ENCODE measurements at places on chromosomes 7 and 10. TPM values are rescaled to one million over a fixed set of nuclear protein-coding genes. Genes with fewer than 3 reads are reported as not detected.

The NPY gene
- 1.7 TPM for polyA plus RNA-seq

The GBX1 gene
- not detected for polyA plus RNA-seq

The KLHL7 gene
- polyA plus RNA-seq: 13.4 TPM

The DMTF1 gene
- 18.9 TPM for polyA plus RNA-seq

The CUEDC2 gene
- polyA plus RNA-seq: 16.3 TPM

The TMEM120A gene
- 43.8 TPM for polyA plus RNA-seq

The ARHGEF35 gene
- polyA plus RNA-seq: 20.1 TPM

The SYT15 gene
- polyA plus RNA-seq: 1.2 TPM

The PPP1R17 gene
- not detected for polyA plus RNA-seq

The TMEM229A gene
- not detected for polyA plus RNA-seq

The PRLHR gene
- polyA plus RNA-seq: not detected

The SORCS1 gene
- 0.34 TPM for polyA plus RNA-seq

The ITIH2 gene
- polyA plus RNA-seq: not detected

The C7orf33 gene
- polyA plus RNA-seq: not detected

The TCTN3 gene
- 10.5 TPM for polyA plus RNA-seq

The MOGAT3 gene
- not detected for polyA plus RNA-seq

The PDCD11 gene
- 15.5 TPM for polyA plus RNA-seq

The RARRES2 gene
- 22.6 TPM for polyA plus RNA-seq

The GBF1 gene
- 11.7 TPM for polyA plus RNA-seq

The MPP7 gene
- 19.7 TPM for polyA plus RNA-seq

The COL26A1 gene
- polyA plus RNA-seq: not detected

The KEL gene
- polyA plus RNA-seq: 1.7 TPM

The ADRB1 gene
- polyA plus RNA-seq: 0.22 TPM

The ZCCHC24 gene
- 6.5 TPM for polyA plus RNA-seq

The LRRC17 gene
- polyA plus RNA-seq: 0.27 TPM

The JAZF1 gene
- 1.6 TPM for polyA plus RNA-seq

The CALHM3 gene
- not detected for polyA plus RNA-seq

The INMT gene
- 4.5 TPM for polyA plus RNA-seq

The ANKRD1 gene
- 1.1 TPM for polyA plus RNA-seq

The ABCB1 gene
- polyA plus RNA-seq: 1.6 TPM

The THAP5 gene
- 3.6 TPM for polyA plus RNA-seq

The DYDC1 gene
- polyA plus RNA-seq: not detected

The DPP6 gene
- polyA plus RNA-seq: 0.60 TPM

The SYT15B gene
- polyA plus RNA-seq: 1.3 TPM

The DNAJC12 gene
- 0.59 TPM for polyA plus RNA-seq

The COL17A1 gene
- 87.2 TPM for polyA plus RNA-seq

The ZNF727 gene
- 0.08 TPM for polyA plus RNA-seq

Measured in esophagus (tissue), 2 donors.